ENCODE measurements at places on chromosomes 1 and 21.
A peak's percentile ranks its signal among the peaks of the same experiment; 100 is the strongest.

DNA sequence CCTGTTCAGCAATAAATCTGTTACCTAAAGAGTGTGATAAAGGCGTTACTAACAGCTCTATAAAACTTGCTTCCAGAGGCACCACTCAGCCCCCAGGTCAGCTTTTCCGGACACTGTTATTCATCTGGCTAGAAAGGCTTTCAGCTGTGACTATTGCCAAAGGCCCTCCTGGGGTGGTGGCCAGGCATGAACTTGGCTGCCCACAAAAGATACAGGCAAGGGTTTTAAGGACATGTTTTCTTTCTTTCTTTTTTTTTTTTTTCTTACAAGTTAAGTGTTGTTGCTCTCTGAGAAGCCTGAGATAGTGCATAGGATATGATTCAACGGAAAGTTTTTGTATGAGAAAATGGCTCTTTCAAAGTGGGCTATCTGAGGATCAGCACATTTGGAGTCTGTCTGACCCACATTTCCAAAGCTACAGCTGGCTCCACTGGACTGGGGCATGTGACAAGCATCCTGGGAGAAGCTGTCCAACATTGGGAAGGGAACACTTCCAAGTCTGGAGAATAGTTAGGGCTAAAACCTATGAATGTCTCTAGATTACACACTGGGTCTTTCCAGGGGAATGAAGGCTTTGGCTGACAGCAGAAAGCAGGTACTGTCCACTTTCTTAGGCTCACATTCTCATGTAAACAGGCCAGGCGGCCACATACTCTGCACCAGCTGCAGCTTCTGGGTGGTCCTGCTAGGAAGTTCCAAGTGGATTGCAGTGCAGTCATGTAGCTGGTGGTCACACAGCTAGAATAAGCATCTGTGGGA is 639.7 kb downstream of the LMO4 start:
- DNase-seq, result peak; percentile 59

DNA sequence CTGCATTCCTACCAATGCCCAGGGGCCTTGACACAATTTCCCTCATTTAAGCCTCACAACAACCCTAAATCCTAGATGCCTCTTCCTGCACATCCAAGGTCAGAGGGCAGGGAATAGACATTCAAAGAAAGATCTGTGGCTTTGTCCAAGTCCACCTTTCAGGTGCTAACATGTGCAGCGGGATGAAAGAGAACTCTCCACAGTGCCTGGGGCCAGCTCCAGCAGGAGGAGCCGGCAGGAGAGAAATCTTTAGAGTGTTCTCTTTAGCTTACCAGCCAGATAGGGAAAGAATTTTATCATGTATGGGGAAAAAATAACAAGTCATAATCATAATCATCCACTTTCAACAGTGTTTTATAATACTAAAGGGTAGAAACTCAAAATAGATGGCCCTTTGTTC is 319.7 kb downstream of the MATN1 start:
- DNase-seq, result no peak

DNA sequence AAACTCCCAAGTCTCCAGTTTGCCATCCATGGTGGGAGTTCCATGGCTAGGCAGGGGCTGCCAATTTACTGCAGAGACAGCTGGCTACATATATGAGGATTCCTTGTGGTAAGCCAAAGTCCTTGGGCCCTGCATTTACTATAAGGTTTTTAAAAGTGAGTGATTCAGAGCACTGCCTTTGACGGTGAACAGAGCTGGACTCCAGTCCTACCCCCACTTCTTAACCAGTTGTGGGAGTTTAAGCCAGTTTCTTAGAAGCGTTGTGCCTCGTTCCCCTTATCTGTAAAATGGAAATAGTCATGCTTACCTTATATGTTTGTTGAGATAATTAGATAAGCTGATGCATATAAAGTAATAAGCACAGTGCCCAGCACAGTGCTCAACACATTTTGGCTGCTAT is 64.6 kb downstream of the LRIG2 start:
- DNase-seq, result no peak

- no peak for DNase-seq
Measured at GRCh38 chr1:194223596-194223995, 1037.2 kb upstream of the B3GALT2 start.

DNA sequence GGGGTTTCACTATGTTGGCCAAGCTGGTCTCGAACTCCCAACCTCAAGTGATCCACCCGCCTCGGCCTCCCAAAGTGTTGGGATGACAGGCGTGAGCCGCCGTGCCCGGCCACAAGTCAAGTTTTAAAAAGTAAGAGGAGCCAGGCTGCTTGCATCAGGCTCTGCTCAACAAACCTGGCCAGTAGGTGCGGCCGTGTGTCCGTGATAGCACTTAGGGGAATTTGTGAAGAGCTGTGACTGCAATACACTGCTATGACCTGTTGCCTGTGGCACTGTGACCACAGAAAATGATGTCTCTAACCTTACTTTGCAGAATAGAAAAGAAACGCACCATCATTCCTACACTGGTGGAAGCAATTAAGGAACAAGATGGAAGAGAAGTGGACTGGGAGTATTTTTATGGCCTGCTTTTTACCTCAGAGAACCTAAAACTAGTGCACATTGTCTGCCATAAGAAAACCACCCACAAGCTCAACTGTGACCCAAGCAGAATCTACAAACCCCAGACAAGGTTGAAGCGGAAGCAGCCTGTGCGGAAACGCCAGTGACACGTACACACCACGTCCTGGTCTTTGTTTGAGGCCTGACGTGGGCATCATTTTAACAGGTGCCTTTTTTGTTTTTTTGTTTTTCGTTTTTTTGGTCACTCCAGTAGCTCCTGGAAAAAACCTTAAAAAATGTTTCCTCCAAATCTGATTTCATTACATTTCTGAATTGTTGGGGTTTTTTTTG is 16.7 kb downstream of the C1orf174 start:
- DNase-seq, result no peak

DNA sequence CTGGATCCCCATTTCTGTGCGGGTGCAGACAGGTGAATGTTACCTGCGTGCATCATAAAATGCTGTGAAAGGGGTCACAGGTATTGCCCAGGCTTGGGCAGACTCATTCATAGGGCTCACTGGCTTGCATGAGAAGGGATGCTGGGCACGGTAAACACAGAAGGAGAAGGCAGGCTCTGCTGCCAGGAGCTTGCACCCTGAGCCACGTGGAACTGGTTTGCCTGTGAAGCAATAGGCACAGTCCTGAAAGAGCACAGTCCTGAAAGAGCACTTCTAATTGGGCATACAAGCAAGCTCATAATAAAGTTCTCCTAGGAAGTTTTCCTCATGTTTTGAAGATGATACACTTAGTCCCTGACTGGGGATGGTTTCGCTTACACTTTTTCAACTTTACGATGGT is 40.9 kb downstream of the GALNT2 start:
- no peak for DNase-seq

GRCh38 chr1:152880907-152881306 is 2.8 kb downstream of the SMCP start:
- no peak for DNase-seq

- no peak for DNase-seq
Measured at GRCh38 chr1:157399343-157399983, 152.9 kb downstream of the FCRL5 start.

DNA sequence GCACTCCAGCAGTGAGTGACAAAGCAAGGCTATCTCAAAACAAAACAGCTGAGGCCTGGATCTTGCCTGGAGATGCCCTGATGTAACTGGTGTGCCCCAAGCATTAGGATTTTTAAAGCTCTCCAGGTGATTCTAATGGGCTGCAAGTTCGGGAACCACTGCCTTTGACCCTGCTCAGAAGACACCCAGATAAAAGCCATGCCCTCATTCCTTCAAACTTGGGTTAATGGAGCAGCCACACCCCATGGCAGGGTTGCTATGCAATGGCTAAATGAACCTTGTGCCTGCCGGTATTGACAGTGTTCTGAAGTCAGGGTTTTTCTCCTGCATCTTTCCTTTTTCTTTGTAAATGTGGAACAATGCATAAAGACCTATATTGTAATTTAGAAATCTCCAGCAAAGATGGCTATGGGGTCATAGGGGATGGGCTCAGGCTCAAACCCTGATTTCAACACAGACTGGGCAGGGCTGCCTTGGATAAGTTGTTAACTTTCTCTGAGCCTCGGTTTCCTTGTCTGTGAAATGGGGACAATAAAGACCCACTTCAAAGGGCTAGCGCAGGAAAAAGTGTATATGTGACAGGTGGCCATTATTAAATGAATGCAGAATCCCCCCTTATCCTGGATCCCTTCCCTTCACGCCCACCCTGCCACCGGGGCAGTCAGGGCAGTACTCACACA is 453 bp downstream of the TFF3 start:
- no peak for DNase-seq

GRCh38 chr1:232278925-232279324 is 351.0 kb downstream of the SIPA1L2 start:
- no peak for DNase-seq

GRCh38 chr21:31326522-31327242 is 17.4 kb downstream of the TIAM1 start:
- peak; percentile 13 for DNase-seq

- DNase-seq, result no peak
Measured at GRCh38 chr1:111513410-111514020, 10.1 kb upstream of the ADORA3 start.

DNA sequence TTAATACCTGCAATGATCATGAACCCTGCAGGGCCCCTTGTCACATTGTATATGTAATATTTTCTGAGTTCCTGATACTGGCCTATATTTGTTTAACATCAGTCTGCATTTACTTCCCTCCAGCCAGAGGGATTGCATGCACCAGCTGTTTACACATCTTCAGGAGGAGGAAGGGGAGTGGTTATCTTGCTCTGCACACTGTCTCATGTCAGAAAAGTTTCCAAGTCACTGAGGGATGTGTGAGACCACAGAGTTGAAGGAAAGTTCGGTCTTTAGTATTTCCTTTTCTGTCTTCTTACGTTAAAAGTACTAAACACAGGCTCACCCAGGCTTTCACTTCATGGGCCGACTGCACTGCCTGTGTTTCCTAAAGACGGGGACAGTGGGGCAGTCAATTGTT is 574.1 kb downstream of the LMO4 start:
- no peak for DNase-seq

GRCh38 chr1:6646499-6647148 is 22.0 kb downstream of the THAP3 start:
- DNase-seq, result peak; percentile 47

DNA sequence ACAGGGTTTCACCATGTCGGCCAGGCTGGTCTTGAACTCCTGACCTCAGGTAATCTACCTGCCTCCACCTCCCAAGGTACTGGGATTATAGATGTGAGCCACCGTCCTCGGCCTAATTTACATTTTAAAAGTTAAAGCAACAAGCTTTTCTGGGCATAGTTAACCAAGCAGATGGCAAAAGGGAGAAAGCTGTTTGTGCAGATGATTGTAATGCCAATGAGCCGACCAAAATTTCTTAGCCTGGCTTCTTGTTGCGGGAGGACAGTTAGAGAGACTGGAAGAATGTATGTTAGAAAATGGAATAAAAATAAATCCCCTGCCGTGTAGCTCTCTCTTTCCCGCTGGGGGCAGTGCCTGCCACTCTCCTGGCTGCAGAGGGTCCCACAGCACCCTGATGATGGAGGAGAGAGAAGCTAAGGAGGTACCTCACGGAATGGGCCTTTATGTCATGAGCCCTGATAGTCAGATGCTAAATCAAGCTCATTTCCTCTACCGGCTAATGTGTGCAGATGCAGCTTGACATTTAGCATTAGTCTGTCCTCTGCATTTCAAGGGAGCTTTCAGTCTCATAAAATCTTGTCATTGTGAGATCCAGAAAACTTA is 87.2 kb downstream of the HHAT start:
- DNase-seq, result no peak

- DNase-seq, result no peak
Measured at GRCh38 chr1:55536545-55536865, 321.3 kb upstream of the USP24 start.

DNA sequence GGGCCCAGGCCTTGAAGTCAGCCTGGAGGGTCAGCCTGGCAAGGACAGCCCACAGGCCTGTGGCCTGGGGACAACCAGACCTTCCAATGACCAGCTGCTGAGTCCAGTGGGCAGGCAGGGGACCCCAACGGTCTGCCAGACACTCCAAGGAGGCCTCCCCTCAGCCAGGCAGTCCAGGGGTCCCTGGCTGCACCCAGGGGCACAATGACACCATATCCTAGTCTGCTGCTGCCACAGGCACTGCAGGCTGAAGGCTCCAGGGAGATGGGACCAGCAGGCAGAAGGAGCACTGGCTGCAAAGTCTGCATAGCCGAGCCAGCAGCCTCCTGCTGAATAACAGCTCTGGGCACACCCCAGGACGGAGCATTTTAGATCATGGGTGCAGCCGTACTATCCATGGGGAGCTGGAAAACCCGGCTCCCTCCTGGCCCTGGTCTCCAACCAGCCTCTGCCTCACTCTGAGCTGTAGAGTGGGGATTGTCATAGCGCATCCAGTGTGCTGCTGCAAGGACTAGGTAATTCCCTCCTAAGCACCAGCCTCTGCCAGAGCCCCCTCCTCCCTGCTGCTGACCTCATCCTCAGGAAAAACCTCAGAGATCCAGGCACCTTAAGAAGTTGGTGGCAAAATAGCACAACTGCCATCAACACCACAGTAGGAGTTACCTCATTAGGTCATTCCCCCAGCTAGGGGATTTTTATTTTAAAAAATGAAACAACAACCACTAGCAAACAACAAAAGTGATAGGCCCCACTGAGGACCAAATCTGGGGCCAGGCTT is 4.8 kb upstream of the LAPTM5 start:
- no peak for DNase-seq

GRCh38 chr1:213268221-213268620 is 217.2 kb downstream of the RPS6KC1 start:
- DNase-seq, result peak; percentile 57

GRCh38 chr1:206636671-206637070 is 1.3 kb downstream of the DYRK3 start:
- DNase-seq, result no peak

DNA sequence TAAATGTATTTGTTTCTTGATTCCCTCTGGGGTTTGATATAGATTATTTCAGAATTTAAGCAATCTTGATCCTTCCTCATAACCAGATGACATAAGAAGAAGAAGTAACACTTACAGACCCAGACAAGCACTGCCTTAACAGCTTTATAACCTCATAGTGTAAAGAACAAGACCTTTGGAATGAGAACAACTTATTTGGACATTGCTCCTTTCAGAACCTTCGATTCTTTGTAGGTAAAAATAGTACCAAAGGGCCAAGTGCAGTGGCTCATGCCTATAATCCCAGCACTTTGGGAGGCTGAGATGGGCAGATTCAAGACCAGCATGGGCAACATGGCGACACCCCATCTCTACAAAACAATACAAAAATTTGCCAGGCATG is 15.0 kb downstream of the TM2D1 start:
- DNase-seq, result no peak

GRCh38 chr1:115400426-115400825 is 62.4 kb upstream of the NGF start:
- no peak for DNase-seq
